ENCODE measurements at places on chromosomes 13 and 19.
A peak's percentile ranks its signal among the peaks of the same experiment; 100 is the strongest.

- no peak for DNase-seq
Observed at GRCh38 chr13:30466358-30466714, 600 bp upstream of the HMGB1 start.

GRCh38 chr19:39906283-39906682 is 28.2 kb downstream of the FCGBP start:
- no peak for DNase-seq

GRCh38 chr13:40981361-40981760 is 37.8 kb downstream of the ELF1 start:
- DNase-seq, result no peak

- DNase-seq, result no peak
Observed at GRCh38 chr19:17681505-17682125, 6.5 kb downstream of the UNC13A start.

DNA sequence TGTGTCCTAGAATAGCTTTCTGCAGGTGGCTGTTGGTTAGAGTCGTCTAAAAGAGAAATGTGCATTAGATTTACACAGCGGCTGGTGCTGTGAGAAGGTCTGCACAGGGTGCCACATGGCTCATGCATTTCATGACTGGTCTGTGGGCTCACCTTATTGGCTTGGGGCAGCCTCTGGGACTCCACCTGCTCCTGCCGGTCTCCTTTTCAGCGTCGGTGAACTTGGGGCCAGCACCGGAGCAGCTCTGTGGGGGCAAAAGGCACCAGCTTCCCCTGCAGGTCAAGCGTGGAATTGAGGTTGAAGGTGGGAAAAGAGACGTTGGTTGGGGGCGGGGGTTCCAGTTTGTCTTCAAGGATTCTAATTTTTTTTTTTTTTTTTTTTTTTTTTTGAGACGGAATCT is 3.1 kb upstream of the PNMA8C start:
- no peak for DNase-seq

GRCh38 chr13:112253631-112254030 is 122.5 kb upstream of the SPACA7 start:
- DNase-seq, result no peak

GRCh38 chr13:19845758-19846157 is 17.7 kb downstream of the ZMYM5 start:
- peak; percentile 89 for DNase-seq

DNA sequence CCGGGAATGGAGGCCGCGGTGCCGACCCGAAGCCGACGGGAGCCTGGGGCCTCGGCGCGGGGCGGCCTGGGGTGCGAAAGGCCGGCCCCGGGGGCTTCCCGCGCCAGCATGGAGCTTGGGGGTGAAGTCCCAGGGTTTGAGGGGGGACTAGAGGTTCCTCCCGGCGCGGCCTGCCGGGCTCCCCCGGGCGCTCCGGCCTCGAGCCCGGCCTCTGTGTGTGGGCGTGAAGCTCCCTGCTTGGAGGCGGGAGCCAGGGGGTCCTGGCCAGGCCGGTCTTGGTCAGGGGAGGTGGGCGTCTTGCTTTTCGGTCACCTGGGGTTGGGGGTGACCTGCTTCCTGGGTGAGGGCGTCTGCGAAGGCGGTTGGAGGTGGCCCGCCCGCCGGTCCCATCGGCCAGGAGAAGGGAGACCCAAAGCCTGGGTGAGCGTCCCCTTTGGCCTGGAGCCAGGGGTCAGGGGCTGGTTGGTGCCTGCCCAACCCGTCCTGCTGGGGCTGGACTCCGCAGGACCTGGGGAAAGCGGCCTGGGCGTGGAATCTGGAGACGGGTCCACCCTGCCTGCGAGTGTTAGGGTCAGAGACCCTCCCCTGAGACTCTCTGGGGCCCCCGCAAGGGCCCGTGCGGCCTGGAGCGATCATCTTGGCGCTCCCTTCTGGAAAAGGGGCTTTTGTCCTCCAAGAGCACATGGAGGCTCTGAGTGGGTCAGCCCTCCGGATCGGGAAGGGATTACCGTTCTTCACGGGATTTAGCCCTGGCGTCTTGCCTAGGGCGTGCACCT is 535 bp downstream of the BSG start:
- no peak for DNase-seq

- no peak for DNase-seq
Observed at GRCh38 chr13:20608438-20609020, 41.6 kb downstream of the IFT88 start.

DNA sequence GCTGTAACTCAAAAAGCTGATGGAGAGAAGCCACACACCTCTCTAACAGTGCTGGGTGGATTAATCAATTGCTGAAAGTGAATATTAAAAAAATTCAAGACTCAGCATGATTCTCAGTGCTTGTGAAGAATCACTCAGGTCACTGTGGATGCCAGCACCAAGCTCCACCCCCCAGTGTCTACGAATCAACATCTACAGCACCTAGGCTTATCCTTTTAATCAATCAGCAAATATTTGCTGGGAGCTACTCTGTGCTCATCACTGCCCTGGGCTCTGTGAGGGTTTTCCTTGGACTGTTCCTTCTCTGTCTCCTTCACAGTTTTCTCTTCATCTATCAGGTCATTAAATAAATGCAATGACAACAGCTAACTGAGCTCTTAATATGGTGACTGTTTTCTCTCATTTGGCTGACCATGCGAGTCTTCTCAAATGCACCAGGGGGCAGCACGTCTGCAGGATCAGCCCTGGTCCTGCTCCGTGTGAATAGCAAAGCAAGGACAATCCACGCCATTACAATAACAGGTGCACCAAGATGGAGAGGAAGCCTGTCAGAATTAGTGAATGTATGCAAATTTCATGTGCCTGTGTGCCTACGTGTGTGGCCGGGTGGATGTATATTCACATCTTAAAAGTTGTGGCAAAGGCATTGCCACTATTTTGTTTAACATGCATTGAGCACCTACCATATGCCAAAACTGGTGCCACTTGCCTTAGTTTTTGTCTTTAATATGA is 14.6 kb upstream of the C13orf42 start:
- DNase-seq, result no peak

GRCh38 chr13:48403151-48403631 is 9.7 kb downstream of the LPAR6 start:
- no peak for DNase-seq

GRCh38 chr13:31236211-31236786 is 36.5 kb downstream of the B3GLCT start:
- DNase-seq, result no peak

DNA sequence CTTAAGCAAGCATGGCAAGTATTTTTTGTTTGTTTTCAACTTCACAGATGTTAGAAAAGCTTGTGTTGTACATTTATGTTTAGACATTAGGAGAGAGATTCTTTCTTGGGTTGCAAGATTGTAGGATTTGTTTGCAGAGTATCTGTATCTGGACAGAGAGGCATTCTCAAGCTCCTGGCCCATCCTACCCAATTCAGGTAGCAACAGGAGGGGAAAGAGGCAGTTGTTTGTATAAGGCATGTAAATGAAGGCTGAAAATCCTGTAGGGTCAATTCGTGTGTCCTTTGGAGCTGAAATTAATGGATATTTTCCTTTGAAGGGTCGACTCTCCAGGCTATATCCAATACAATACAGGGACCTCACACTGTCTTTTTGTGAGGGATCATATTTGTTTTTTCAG is 147.3 kb downstream of the KCNRG start:
- no peak for DNase-seq

DNA sequence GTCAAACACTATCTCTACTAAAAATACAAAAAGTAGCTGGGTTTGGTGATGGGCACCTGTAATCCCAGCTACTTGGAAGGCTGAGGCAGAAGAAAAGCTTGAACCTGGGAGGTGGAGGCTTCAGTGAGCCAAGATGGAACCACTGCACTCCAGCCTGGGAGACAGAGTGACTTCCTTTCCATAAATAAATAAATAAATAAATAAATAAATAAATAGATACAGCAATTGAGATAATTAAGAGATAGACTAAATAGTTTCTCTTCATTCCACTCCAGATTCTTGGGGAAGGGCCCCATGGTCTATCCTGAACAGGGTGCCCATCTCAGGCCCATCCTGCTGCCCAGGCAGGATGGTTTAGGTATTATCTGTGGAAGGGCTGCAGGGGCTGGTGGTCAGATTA is 24.0 kb upstream of the FARP1 start:
- no peak for DNase-seq

- peak; percentile 43 for DNase-seq
Observed at GRCh38 chr13:90760639-90761038, 586.8 kb upstream of the MIR17HG start.

- DNase-seq, result no peak
Observed at GRCh38 chr19:7808108-7808507, 21.9 kb upstream of the EVI5L start.

DNA sequence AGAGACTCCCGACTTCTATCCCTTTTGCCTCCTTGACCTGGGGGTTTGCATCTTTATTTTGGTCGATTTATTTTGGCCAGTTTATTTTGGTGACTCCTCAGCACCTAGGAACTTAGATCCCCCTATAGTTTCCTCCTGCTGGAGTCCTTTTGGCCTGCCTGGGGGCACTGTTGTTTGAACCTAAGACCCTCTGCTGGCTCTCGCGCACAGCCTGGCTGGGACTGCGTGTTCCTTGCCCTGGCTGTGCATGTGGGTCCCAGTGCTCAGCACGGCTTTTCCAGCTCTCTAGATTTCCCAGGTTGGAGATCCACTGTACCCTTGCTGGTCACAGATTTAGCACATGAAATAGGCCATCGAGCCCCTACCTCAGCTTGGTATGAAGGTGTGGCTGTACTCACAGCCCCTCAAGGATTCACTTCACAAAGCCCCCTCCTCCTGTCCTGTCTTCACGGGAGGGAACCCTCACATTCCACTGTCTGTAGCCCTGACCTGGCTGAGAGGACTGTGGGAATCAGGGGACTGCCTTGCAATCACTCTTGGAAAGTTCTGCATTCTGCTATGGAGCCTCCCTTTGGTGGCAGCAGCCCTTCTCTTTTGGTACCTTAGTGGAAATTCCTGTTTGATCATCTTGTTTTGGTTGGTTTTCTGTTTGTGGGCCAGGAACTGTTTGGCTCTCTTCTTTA is 8.3 kb downstream of the UBAC2 start:
- DNase-seq, result no peak

DNA sequence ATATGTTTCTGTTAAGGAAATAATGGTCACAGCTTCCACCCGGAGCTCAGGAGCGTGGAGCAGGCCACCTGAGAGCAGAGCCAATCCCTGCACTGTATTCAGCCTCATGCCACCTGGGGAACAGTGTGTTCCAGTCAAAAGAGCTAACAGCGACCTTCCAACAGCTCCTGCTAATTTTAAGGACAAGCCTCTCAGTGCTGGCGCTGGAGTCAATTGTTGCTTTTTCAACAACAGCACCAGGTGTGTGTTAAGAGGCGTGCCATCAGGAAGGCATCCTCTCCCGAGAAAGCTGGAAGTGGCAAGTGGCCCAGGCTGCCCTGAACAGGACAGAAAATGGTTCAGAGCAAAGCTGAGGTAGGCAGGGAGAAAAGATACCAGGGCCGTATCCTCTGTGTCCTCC is 102.0 kb downstream of the CACNA1A start:
- no peak for DNase-seq

- DNase-seq, result no peak
Observed at GRCh38 chr13:77002590-77003190, 10.8 kb downstream of the CLN5 start.

GRCh38 chr13:41470196-41470595 is 12.8 kb downstream of the RGCC start:
- DNase-seq, result no peak

DNA sequence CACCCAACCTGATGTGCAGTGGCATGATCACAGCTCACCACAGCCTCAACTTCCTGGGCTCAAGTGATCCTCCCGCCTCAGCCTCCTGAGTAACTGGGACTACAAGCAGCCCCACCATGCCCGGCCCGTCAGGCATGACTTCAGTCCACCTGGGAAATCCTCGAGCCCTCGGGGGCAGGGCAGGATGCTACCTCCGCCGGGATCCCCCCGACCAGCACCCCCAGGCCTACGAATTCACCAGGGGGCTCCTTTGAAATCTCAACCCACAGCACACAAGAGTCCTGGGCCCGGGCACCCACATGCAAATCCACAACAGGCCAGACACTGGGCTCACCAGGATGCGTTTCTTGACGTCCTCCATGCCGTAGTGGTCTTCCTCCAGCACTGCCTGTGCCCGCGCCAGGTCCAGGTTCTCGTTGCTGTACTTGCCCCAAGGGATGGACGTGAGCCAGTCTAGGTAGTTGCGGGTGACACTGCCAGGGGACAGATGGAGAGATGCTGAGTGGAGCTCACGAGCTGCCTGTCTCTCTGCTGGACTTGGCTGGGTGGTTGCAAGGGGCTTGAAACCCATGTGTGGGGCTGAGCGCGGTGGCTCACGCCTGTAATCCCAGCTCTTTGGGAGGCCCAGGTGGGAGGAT is 10.5 kb downstream of the RPL36 start:
- DNase-seq, result no peak

GRCh38 chr13:58620176-58620575 is 988.6 kb downstream of the PCDH17 start:
- DNase-seq, result no peak

DNA sequence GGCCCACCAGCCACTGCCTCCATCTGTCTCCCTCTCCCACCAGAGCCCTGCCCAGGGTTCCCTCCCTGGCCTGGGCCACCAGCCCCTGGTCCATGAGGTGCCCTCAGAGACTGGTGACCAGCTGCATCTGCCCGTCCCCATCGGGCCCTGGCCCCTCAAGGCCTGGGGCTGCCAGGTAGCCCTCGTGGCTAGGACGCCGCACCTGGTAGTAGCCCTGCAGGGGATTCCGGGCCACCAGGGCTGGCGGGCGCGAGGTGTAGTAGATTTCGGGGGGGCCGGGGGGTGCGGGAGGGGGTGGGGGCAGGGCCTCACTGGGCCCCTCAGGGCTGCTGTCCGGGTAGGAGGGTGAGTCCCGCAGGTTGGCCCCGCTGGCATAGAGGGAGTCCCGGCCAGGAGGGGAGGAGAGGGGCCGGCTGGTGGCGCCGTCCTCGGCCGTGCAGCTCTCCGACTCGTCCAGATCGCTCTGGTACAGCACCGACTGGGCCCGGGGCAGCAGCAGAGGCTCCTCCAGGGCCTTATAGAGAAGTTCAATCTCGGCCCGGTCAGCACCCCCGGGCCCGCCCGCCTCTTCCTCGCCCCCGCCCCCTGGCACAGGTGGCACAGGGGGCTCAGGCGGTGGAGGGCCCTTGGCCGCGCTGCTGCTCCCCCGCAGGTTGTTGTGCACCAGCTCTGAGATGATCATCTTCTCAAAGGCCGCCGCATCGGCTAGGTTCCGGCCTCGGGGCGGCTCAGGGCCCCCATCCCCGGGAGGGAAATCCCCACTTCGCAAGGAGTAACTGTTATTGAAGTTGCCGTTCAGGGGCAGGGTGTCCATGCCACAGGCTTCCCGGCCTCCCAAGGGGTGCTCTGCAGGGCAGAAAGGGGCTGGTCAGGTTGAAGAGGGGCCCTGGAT is 14.6 kb upstream of the ASF1B start:
- no peak for DNase-seq

- peak; percentile 18 for DNase-seq
Observed at GRCh38 chr19:34808566-34808965, 35.6 kb upstream of the ZNF599 start.

All from epithelial cell of prostate (primary cell).